ENCODE measurements at places on chromosomes 2 and 18.

GRCh38 chr2:219569041-219569440 is 2.3 kb downstream of the OBSL1 start:
- DNase-seq = peak; percentile 34

- no peak for DNase-seq
Observed at GRCh38 chr2:12007282-12007681, 260.9 kb downstream of the LPIN1 start.

DNA sequence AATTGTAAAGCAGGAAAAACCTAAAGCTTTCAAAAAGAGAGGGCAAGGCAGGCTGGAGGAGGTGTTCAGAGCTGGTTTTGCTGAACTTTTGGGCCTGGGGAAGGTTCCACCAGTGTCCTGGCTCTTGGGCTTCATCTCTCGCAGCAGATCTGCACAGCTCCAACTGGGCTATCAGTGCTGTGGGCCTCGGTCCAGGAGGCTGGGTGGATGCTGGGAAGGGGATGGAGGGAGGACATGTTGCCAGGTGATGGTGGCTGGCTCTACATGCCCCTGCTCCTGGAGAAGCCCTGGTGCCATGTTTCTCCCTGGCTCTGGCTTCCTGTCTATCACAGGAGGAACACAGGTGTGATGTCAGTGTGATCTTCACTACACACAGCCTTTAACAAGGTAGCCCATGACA is 187.1 kb downstream of the SH3RF3 start:
- no peak for DNase-seq

GRCh38 chr18:45935591-45936335 is 31.4 kb downstream of the EPG5 start:
- no peak for DNase-seq

DNA sequence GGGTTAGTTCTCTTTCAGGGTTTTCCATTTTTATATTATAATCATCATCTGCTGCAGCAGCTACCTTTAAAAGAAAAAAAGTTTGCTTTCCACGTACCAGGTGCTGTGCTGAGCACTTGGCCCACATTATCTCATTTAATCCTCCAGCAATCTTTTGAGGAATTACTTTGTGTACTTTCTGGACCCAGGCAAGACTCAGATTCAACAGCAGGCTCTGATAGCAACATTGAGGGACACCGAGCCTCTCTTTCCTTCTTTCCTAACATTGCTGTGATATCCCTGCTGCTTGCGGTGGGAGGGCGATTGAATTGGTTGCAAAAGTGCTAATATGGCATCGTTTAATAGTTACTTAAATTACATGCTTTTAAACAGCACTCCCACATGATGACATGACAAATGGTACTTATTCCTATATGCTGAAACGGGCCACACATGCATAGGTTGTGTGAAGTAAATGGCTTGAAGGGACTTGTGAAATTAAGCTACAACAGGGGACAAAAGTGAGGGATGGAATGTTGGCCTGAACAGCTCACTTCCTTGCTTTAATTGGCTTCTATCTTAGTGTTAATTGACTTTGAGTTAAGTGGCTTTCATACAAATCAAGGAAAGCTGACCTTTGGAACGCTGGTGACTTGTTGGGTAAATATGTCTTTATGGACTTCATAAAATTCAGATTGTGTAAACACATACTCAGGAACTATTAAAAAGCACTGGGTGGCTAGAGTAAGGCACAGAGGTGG is 21.2 kb downstream of the SPRED2 start:
- no peak for DNase-seq

DNA sequence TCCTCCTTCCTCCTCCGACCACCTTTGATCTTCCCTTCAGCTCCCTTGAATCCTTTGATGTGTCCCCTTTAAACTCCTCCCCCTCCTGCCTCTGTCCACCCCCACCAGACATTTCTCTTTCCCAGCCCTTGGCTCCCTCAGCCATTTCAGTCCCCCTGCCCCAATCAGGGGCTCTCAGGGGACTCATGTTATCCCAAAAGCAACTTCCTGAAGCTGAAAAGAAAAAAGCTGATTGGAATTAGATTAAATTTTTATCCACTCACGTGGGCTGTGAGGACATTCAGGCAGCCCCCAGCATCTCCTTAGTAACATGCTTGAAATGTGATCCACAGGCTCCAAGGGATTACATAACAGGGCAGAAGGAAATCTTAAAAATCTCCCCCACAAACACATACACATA is 81.3 kb downstream of the NEURL3 start:
- no peak for DNase-seq

GRCh38 chr2:55169915-55170314 is 62.2 kb downstream of the CLHC1 start:
- DNase-seq = no peak

GRCh38 chr2:221399183-221399582 is 172.9 kb downstream of the EPHA4 start:
- no peak for DNase-seq

DNA sequence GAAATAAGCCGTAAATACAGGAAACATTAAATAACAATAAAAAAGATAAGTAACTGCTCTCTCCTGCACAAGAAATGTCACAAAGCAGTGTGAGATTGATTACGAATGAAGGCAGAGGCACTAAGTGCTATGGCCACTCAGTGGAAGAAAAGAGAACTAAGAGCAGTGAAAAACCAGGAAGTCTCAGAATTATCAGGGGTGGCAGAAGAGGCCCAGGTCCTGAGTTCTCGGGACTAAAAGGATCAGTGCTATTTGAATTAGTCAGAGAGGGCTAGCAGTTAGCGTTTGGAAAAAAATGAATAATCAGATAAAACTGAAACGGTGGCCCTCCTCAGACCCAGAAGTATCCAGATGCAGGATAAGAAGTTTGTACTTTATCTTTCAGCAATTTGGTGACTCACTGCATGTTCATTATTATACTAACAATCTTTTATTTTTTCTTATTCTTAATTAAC is 367.1 kb downstream of the ZEB2 start:
- no peak for DNase-seq

DNA sequence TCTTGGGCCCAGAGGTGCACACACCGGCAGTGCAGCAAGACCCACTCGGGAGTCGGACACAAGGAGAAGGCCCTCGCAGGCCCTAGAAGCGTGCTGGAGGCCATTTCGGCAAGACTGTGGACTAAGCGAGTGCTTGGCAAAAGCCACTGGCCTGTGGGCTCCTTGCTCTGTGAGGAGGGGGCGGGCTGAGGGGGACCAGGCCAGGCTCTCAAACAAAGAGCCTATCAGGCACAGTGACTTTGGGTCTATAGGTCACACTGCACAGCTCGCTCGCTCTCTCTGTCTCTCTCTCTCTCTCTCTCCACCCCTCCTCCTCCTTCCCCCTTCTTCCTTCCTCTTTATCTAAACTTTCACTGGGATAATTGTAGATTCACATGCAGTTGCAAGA is 23.6 kb upstream of the ZCCHC2 start:
- no peak for DNase-seq

DNA sequence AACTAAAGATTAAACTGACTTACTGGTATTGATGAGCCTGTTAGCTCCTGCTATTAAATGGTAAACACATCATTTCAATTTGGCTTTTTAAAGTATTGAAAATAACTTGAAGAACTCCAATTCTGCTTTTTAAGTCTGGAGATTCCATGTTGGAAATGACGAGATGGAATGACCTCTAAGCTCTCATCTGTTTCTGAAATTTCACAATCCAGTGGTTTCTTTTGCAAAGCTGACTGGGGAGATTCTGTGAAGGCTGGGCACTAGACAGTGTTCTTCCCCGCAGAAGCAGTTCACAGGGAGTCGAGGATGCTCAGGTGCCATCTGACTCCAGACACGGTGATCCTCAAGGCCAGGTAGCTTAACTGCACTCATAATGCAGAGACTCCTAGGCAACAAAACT is 44.7 kb downstream of the DHRS9 start:
- no peak for DNase-seq

Data from retinal pigment epithelial cell (primary cell).